ENCODE measurements at places on chromosomes 1 and 21.

DNA sequence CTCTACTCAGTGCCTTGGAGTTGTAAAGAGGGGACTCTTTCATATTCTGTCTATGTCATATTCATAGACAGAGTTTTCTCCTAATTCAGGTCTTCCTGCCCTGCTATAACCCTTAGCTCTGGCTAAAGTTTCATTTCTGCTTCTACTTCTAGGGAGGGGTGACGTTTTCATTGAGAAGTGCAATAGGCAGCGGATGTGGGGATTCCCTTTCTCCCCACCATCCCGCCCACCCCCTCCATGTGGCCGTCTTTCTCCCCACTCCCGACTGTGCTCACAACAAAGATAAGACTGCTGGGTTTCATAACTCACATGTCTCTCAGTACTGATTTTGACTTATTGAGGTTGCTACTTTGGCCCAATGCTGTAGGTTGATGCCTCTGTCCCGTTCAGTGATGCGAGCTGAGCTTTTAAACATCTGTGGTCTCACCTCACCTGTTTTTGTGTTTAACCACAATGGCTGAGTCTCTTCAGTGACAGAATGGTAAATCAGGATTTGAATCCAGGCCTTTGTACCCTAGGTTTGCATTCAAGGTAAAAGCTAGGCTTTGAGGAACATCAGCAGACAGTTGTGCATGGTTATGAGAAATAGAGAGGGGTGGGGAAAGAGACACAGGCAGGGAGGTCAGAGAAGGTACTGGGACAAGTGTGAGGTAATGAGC, 7.8 kb upstream of the KIF14 start:
- no peak for DNase-seq

DNA sequence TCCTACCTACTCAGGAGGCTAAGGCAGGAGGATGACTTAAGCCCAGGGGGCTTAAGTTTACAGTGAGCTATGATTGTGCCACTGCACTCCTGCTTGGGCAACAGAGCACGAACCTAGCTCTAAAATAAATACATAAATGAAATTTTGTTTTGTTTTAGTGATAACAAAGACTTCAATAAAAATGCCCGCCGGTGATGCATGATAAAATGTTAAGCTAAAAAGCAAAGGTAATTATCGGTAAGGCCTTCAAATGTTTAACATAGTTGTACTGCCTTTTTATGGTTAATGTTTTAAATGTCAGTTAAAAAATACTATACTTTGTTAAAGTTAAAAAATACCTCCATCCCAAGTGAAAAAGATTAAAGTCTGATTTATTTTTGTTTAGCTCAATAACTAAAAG, 27.0 kb downstream of the KDM5B start:
- no peak for DNase-seq

- no peak for DNase-seq
These were observed 30.5 kb downstream of the ALG14 start for GRCh38 chr1:95042286-95042685.

DNA sequence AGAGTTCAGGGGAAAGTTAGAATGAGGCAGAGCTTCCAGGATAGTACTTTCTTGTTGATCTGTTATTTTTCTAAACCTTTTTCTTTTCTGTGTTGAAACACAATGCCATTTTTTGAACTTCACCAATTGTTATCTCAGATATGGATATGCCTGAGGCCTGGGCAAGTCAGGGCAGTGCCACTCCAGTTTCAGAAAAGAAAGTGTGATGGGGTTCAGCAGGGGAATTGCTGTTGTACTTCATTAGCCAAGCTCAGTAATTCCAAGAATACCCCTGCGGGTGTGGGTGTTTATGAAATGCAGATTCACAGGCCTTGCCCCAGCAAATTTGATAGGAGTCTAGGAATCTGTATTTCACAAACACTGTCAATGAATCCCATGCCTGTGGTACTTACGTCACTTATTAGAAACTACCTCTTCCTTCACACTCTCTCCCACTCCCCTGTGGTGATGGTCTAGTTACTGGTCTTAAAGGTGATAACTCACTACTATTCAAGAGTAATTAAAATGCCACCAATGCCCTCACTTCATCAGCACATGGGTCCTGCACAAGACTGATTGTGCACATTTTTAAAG, 142.3 kb downstream of the PBX1 start:
- DNase-seq: peak; percentile 60

GRCh38 chr1:18187054-18187453, 79.5 kb downstream of the IGSF21 start:
- no peak for DNase-seq

- DNase-seq: no peak
These were observed 167.8 kb downstream of the DHRS3 start for GRCh38 chr1:12450090-12450755.

DNA sequence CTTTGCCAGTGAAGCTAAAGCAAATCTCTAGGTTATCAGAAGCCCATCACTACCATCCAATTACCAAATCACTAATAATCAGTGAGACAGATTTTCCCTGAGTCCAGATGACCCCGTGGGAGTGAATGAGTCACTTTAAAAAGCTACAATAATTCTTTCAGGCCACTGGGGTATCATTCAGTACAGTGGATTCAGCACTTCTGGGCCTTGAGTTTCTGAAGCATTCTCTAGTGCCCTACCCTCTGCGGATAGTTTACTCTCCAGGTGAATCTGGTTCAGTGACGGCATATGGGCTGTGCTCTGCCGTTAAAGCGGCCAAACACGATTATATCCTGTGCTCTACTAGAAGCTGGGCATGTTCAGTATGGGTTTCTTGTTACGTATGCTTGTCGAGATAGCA, 26.1 kb downstream of the NR5A2 start:
- DNase-seq: no peak

- DNase-seq: peak; percentile 66
These were observed 34.6 kb downstream of the DNTTIP2 start for GRCh38 chr1:93844262-93845045.

DNA sequence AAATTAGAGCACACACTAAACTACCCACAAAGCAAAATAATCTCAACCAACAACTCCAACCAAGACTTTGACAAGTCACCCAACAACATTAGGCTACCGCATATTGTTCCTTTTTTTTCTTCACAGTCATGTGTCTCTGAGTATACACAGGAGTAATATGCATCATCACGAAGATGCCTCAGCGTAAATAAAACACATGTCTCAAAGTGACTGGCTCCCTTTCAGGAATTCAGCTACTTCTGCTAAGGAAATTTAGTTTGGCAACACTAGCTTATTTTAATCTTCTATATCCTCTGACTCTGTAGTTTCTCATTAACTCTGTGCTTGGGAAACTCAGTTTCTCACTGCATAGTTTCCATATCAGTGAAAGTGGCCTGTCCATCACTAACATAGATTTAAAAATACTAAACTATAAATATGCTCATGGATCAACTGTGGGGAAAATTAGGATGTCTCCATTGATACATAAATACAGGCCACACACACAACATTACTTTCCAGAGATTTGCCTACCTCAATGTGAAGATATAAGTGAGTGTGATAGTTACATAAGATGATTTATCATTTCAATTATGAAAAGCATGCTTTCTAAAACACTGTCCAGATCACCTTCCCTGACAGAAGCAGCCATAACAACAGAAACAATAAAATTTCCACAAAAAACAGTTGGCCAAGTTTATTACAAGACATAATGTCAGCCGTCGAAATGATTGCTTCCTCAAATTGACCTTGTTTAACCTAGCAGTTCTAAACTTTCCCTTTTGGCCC, 113.2 kb downstream of the PTGER3 start:
- no peak for DNase-seq

- DNase-seq: peak; percentile 17
These were observed 83.6 kb downstream of the RUNX1 start for GRCh38 chr21:34965200-34966174.

DNA sequence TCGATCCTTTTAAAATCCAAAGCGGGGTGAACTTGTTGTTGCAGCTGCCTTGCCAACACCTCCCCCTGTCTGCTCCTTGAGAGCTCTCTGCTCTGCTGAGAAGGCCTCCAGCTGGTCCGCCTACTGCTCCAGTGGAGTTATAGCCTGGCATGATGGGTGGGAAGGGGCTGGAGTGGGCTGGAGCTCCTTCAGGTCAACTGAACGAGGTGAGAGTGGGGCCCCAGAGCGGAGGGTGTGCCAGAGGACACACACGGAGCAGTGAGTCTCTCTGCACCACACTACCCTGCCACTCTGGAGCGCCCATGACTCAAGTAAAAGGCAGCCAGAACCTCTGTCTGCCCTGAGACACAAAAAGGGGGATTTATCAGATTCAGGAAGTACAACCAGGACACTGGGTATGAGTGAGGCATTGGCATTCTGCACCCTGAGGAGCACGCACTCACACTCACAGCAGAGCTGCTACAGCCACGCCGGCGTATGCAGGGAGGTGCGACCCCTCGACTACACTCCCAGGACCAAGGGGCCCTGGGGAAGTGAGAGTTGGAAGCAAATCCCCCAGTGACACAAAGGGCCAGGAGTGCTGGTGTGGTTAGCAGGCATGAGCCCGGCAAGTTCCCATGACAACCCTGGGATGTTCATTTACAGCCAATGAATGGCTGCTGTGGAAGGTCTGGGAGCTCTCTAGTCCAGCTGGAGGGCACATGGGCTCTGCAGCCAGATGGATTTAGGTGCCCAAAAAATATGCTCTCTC, 28.0 kb upstream of the EVA1B start:
- peak; percentile 86 for DNase-seq

DNA sequence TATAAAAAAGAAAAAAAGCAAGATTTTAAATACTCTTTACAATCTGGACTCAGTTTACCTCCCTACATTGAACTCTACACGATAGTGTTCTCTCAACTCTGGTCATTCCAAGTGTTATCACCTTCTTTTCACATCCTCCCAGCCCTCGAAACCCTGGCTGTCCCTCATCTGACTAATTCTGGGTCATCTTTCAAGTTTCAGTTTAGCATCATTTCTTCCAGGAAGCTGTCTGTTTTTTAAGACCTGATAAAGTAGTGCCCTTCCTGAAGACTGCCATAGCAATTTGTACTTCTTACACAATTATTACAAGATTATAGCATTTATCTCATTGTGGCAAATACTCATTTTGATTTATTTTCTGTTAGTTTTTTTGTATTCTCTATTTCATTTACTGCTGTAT, 1.2 kb downstream of the ALG14 start:
- DNase-seq: no peak

DNA sequence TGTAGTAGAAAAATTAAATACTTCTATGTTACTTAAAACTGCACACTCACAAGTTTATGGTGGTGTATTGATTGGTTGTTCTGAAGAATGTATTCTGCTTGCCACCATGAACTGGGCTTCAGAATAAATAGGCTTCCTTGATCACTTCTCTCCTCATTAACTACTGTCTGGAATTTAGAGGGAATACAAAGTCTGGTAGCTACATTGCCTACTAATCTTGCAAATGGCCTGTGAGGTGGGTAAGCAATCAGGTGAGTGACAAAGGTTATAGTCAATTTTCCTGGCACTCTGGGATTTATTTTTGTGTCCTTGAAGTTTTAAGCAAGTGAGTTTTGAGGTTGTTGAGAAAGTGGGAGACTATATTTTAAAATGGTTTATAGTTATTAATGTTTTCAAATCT, 101.8 kb downstream of the ROR1 start:
- DNase-seq: no peak

GRCh38 chr1:60813071-60813470, 269.3 kb upstream of the NFIA start:
- no peak for DNase-seq
